ENCODE measurements at places on chromosomes 11 and 22.

DNA sequence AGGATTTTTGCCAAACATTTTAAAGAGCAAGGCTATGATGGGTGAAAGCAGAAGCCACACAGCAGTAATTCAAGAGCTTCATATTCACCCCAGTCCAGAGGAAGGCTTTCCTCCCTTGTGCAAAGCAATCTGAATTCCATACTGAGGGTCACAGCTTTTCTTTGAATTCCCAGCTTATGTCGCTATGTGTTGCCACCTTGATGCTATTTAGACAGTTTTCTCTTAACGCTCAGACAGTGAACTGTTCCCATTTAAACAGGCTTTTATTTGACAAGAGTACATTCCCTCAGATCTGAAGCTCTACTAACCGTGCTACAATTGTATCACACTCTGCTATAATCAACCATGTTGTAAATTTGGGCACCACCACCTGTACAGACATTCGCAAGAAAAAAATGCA is 279.7 kb downstream of the CADM1 start:
- DNase-seq: no peak

- DNase-seq: no peak
Measured at GRCh38 chr22:42645341-42645937, 3.8 kb downstream of the CYB5R3 start.

GRCh38 chr11:20045098-20045688 is 115.1 kb downstream of the DBX1 start:
- no peak for DNase-seq

DNA sequence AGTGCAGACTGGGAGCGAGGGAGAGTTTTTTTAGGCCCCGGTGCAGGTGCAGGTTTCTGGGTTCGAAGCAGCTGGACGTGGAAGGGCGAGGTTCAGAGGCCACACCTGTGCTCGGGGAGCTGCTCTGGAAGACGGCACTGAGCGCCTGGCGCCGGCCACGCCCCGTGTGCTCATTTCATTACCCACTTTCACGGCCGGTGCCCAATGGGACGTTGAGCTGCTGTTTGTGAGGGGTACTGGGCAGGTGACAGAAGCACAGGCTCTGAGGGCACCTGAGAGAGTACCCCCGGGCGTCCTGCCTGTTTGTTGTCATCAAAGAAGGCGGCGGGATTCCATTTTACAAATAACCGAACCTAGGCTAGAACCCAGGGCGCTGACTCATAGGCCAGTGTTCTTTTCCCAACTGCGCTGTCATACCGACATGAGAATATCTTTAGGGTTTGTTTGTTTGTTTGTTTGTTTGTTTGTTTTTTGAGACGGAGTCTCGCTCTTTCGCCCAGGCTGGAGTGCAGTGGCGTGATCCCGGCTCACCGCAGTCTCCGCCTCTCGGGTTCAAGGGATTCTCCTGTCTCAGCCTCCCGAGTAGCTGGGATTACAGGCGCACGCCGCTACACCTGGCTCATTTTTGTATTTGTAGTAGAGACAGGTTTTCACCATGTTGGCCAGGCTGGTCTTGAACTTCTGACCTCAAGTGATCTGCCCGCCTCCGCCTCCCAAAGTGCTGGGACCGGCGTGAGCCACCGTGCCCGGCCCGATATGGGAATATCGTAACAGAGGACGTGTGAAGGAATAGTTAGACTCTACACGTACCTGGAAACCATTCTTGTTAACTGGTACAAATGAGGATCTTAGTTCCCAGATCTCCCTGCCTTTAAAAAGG is 16.6 kb upstream of the SPTBN2 start:
- peak; percentile 31 for DNase-seq

DNA sequence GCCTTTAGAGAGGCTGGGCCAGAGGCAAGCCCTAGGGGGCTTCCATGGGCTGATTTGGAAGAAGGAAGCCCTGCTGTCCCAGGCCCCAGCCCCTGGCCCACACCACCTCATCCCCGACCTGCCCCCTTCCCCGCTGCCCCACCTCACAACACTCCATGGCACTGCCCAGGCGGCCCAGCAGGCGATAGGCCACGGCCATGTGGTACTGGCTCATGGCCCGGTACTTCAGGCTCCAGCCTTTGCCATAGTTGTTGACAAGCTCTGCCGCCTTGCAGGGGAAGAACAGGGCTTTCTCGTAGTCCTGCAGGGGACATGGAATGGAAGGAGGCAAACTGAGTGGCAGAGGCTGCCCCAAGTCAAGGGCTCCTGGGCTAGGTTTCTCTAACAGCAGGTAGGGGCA is 6.4 kb downstream of the RAPSN start:
- no peak for DNase-seq
